ENCODE measurements at places on chromosomes 4 and X.

DNA sequence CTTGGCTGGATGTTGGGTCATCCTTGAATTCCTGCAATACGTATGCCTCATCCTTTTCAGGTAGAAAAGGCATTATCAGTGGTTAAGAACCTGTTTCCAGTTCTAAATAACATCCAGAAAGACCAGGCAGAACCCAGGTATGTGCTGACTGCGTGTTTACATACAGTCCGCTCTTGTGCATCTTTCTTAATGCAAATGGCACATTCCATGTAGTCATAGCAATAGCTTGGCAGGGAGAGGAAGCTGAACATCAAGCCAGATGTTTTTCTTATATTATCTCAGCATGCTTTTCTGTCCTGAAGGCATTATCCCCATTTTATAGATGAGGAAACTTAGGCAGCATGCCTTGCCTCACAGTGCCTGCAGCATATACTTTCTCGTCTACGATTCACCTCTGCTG is 2.1 kb downstream of the DCLK2 start:
- no peak for DNase-seq

DNA sequence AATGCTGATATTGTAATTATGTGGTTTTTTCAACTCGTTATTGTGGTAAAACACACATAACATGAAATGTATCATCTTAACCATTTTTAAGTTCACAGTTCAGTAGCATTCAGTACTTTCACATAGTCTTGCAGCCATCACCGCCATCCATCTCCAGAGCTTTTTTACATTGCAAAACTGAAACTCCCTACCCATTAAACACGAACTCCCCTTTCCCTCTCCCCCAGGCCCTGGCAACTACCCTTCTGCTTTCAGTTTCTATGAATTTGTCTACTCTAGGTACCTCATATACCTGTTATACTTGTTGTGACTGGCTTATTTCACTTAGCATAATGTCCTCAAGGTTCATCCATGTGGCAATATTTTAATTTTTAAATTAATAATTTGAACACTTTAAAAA is 380.6 kb downstream of the MAPK10 start:
- DNase-seq: no peak

GRCh38 chrX:153595859-153596857 is 2.8 kb downstream of the CCNQ start:
- no peak for DNase-seq

GRCh38 chr4:143692241-143692640 is 8.2 kb downstream of the FREM3 start:
- DNase-seq: no peak

- no peak for DNase-seq
Observed at GRCh38 chr4:173477016-173477415, 53.0 kb downstream of the HAND2 start.

- DNase-seq: no peak
Observed at GRCh38 chr4:16817286-16817685, 81.2 kb downstream of the LDB2 start.

DNA sequence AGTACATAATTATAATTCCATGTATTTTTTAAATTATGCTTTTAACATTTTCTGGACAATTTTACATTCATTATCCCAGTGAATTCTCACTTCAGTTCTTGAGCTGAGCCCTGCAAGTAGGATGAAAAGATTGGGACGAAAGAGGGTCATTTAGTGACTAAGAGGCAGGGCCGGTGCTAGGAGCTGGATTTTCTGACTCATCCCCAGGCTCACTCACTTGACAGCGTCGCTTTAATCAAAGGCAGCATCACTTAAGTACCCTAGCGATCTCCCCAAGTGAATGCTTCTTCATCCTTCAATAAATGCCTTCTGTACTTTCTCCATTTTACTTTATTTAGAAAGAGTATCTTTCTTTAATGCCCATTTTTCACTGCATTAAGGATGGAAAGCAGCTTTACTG is 263.6 kb downstream of the HS3ST1 start:
- no peak for DNase-seq

Data from stimulated activated naive CD4-positive, alpha-beta T cell treated with Interleukin-2 at 50 U/mL for 16 hours (primary cell).